ENCODE measurements at places on chromosomes 12 and 14. TPM values are rescaled to one million over a fixed set of nuclear protein-coding genes. Genes with fewer than 3 reads are reported as not detected.

- no peak for DNase-seq
Observed at GRCh38 chr14:103545915-103546651, 16.4 kb downstream of the BAG5 start.

DNA sequence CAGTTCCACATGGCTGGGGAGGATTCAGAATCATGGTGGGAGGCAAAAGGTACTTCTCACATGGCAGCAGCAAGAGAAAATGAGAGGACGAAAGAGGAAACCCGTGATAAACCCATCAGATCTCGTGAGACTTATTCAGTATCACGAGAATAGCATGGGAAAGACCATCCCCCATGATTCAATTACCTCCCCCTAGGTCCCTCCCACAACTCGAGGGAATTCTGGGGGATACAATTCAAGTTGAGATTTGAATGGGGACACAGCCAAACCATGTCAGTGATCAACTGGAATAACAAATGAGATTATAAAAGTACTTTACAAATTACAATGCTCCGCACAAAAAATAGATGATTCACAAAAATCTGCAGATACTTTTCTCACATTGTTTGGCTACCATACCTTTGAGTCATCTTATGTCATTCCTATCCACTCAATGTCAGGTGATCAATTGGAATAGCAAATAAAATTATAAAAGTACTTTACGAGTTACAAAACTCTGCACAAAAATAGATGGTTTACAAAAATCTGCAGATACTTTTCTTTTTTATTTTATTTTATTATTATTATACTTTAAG lies 338.9 kb downstream of the C12orf50 start:
- DNase-seq, result no peak

- DNase-seq, result no peak
Observed at GRCh38 chr12:132309596-132310086, 19.7 kb downstream of the GALNT9 start.

DNA sequence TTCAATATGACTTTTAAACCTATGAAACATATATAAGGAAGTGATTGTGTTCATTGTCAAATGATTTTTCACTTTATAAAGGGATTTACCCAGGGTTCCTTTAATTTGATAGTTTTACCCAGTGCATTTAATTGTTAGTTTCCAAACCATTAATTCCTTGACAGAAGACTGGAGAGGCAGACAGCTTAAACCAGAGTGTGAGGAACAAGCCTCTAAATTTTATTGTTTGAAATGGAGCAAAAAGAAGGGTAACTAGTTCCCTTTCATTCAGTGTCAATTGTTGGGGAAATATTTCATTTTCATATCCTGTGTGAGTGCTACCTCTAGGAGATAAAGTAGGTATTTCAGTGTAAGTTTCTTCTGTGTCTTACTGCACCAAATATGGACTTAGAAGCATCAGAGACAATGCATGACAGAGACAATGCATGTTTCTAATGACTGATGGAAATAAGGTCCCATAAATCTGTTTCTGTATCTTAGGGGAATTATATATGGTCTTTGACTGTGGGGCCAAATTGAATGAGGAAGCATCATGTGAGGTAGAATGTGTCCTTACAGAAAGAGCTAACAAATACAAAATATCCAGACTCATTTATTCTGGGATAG lies 120.5 kb downstream of the TMTC2 start:
- DNase-seq, result no peak

- no peak for DNase-seq
Observed at GRCh38 chr12:117058442-117059072, 40.7 kb downstream of the TESC start.

DNA sequence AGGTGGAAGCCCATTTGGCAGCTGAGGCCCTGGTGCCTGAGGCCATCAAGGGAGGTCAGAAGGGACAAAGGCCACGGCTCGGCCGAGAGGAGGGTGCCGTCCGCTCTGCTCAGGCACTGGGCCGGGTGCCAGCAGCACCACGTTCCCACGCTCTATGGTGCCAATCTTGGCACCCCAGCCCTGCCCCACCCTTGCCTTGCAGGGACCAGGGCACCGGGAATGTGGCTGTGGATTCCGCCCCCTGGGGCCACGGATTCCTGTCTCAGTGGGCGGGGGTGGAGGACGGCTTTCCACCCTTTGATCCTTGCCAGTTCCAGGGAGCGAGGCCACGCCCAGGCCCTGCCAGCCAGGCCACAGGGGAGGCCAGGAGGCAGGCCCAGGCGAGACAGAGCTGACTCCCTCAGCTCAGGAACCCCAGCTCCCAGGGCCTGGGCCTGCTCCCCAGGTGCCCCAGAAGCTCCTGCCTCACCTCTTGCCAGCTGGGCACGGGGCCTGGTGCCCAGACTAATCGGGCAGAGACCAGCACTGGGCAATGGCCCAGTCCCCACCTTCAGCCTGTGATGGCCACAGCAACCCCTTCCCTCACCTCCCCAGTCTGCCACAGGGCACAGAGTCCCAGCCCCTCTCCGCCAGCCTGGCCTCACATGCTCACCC lies 26.4 kb upstream of the GPR132 start:
- DNase-seq, result peak; percentile 85

- no peak for DNase-seq
Observed at GRCh38 chr14:74517731-74518130, 24.2 kb downstream of the ISCA2 start.

- DNase-seq, result peak; percentile 82
Observed at GRCh38 chr14:62179367-62180018, 417.3 kb downstream of the SNAPC1 start.

GRCh38 chr12:57016348-57016747 lies at the start of gene TAC3:
TAC3 (minus strand) TSS chr12:57016529; CDS start chr12:57015797, 732 bp downstream.
- no peak for DNase-seq

The DEGS2 gene
- total RNA-seq, result 9.7 TPM

The PRH2 gene
- total RNA-seq, result not detected

The CACNB3 gene
- total RNA-seq, result 7.4 TPM
